Lower lobe of right lung (tissue), 2 donors: ENCODE measurements at places on chromosomes 2 and 18. TPM values are rescaled to one million over a fixed set of nuclear protein-coding genes. Genes with fewer than 3 reads are reported as not detected.

The SCN7A gene
- 69.0 TPM for total RNA-seq

GRCh38 chr2:101474731-101475384, at the start of gene RFX8:
RFX8 (minus strand) TSS chr2:101475112; CDS start chr2:101466848, 8,264 bp downstream.
- DNase-seq = no peak

GRCh38 chr18:49275448-49275847, 185.0 kb downstream of the DYM start:
- DNase-seq = no peak

- peak; percentile 71 for DNase-seq
Observed at GRCh38 chr18:59918320-59918755, 18.5 kb downstream of the PMAIP1 start.

- no peak for DNase-seq
Observed at GRCh38 chr2:191635333-191636234, 42.4 kb upstream of the NABP1 start.

The GAL3ST2 gene
- not detected for total RNA-seq

DNA sequence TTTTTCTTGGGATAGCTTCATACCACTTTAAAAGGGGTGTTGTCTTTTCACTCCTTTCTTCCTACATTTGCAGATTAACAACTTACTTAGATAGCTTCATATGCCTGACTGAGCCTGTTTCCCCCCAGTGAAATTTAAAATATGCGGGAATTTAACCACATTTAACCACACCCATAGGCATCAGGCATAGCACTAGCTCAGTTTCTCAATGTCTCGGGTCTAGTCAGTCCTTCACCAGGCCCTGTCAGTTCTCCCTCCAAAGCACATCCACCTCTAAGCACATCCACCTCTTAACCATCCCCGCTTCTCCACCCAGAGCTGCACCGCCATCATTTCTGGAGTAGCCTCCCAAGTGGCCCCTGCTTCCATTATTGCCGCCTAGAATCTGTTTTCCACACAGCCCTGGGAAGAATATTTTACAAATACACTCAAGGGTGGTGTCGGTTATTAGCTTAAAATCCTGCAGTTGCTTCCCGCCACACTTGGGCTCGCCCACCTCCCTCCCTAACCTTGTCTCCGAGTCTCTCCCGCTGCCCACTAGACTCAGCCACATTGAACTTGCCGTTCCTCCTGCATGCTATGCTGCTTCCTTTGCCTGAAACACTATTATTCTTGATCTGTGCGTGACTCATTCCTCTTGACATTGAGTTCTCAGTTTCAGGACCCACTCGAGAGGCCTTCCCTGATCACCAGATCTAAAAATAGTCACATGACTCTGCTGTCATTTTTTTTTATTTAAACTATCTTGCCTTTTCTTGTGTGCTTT, 68.3 kb downstream of the SPTBN1 start:
- no peak for DNase-seq

The METTL21A gene
- total RNA-seq = 12.7 TPM

The MRPL19 gene
- total RNA-seq = 39.8 TPM

DNA sequence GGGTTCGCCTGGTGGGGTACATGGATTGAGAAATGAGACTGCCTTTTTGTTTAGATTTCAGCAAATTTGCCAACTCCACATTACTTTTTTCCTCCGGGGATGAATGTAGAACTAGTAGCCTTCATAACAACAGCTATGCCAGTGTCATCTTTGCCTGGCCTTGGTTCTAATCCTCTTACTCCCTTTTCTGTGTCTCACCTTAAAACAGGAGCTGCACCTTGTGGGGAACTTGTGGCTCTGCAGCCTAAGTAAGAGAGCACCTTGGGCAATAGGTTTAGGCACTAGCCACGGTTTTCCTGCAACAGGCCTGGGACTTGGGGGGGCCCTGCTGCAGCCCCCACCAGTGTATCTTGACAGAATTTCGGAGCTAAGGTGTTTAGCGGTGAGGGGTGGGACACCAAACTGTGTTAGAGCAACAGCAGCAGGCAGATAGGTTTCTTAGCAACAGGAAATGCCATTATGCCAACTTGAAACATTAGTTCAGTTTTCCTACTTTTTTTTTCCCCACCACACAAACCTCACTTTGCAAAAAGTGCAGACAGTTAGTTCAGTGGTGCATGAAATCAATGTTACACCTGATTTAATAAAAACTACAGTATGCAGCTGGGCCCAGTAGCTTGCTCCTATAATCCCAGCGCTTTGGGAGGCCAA, 173.7 kb downstream of the PRKCE start:
- DNase-seq = no peak

The DNAH7 gene
- 9.2 TPM for total RNA-seq

- no peak for DNase-seq
Observed at GRCh38 chr2:240919161-240919781, 13.1 kb downstream of the CROCC2 start.

GRCh38 chr2:3785220-3785889, 82.0 kb downstream of the DCDC2C start:
- no peak for DNase-seq

- no peak for DNase-seq
Observed at GRCh38 chr2:49028101-49028500, 126.2 kb downstream of the FSHR start.

GRCh38 chr2:66899109-66899508, 464.2 kb downstream of the MEIS1 start:
- no peak for DNase-seq

- DNase-seq = no peak
Observed at GRCh38 chr2:758073-758820, 81.0 kb upstream of the TMEM18 start.

DNA sequence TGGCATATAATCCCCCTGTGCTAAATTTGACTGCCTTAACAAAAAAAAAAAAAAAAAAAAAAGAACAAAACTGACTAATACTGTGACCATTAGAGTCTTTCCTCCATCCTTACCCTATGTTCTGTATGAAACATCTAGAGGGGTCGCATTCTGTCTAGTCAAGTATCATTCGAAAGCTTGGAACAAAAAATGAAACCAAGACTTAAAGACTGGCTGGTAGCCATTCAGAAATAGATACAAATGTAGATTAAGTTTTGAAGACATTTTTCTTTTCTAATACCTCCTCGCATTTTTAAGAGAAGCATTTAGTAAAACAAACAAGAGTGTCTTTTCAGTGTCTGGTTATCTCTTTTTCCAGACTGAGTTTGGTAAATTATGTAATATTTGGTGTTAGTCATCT, 66.7 kb downstream of the SPATS2L start:
- no peak for DNase-seq

DNA sequence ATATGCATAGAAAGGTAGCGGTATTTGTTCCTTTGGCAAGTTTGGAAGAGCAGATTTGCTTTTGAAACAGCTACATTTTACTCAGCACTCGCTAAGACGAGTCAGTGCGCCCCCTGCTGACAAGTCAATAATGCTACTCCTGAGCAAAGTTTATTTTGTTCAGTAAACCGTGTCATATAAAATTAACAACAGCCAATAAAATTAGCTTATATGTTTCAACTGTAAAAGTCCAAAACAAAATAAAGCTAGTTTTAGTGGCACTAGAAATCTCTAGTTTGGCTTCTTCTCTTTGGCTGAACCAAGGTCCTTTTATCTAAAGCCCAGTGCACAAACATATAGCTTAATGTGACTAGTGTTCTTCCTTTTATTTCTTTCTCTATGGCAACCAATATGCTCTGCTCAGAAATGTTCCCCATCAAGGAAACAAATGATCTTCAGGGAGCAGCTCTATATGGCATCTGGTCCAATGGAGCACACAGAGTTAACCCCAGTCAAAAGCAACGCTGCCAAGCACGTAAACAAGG, 4.2 kb upstream of the POU3F3 start:
- no peak for DNase-seq

The SERPINB13 gene
- not detected for total RNA-seq

- DNase-seq = peak; percentile 49
Observed at GRCh38 chr2:86393521-86394491, 47.4 kb upstream of the KDM3A start.

- DNase-seq = no peak
Observed at GRCh38 chr2:66805016-66805865, 370.3 kb downstream of the MEIS1 start.

GRCh38 chr2:95158441-95158840, 1.2 kb downstream of the ZNF514 start:
- no peak for DNase-seq

GRCh38 chr2:5915881-5916310, 223.7 kb downstream of the SOX11 start:
- DNase-seq = no peak

The NXPH2 gene
- not detected for total RNA-seq

DNA sequence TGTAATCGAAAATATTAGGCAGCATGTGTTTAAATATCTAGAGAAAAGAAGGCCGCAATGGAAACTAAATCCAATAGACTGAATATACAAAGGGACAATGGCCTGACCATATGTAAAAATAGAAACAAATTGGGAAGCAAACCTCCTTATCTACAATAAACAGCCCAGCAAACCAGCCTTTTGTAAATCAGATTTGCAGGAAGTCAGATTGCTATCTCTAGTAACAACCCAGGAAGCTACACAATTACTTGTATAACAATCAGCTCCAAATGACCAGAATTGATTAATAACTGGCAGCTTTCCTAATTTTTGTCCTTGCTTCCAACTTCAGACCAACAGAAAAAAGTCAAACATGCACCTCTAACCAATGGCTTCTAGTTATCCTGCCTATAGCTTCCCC, 860.0 kb downstream of the CPS1 start:
- no peak for DNase-seq

DNA sequence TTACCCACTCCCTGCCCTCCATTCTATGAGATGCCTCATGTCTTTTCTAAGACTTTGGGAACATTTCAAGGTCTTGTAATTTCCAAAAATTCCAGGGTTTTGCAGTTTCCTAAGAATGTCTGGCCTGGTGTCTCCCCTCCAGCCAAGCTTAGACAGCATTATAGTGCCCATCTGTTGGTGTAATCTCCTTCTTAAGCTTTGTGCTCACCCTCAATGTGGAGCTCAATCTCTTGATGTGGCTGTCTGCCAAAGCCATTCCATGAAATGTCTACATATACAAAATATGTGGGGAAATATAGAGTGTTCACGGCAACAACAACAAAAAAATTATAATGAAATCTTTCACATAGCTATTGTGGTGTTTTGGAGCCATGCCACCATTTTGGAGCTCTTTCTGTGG, 558.4 kb downstream of the PIK3C3 start:
- no peak for DNase-seq

- DNase-seq = no peak
Observed at GRCh38 chr2:95389245-95390119, 13.0 kb upstream of the FAHD2A start.

The AQP12B gene
- not detected for total RNA-seq

DNA sequence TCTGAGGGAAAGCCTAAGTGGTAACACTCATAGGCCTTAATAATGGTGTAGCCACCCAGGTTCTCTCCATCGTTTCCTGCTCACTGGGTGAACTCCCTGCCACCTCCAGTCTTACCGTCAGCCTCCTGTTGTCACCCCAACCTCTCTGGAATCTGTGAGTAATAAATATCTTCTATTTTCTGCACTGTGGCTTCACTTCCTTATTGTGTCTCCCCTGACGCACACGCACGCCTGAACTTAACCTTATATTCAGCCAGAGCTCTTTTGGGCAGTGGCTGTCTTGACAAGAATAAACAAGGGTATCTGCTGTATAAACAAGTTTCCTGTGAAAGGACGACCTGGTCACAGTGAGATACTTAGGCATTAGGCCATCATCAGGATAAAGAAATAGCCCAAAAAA, 467.2 kb downstream of the SPAG16 start:
- DNase-seq = no peak

The ARHGAP15 gene
- 18.5 TPM for total RNA-seq

GRCh38 chr18:41744421-41745030, 210.5 kb upstream of the PIK3C3 start:
- DNase-seq = no peak

DNA sequence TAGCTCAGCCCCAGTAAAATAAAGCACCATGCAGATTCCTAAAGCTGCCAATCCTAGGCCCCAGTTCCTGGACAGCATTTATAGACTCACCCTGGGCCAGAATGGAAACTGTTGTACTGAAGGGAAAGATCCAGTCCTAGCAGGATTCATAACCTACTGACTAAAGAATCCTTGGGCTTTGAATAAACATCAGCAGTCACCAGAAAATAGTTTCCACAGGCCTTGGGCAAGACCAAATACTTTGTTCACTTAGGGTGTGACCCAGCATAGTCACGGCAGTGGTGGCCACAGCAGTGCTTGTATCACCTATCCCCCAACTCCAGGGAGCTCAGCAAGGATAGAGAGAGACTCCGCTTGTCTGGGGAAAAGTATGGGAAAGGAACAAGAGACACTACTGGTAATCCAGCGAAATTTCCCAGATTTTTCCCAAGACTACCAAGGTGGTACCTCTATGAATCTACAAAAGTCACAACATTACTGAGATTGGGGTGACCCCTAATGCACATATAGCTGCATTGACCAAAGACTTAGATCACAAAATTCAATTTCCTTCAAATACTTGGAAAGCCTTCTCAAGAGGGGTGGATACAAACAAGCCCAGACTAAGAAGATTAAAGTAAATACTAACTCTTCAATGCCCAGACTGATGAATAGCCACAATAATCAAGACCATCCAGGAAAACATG, 748.1 kb upstream of the LRATD1 start:
- no peak for DNase-seq

- DNase-seq = no peak
Observed at GRCh38 chr2:175580652-175581051, 399.1 kb upstream of the ATP5MC3 start.

DNA sequence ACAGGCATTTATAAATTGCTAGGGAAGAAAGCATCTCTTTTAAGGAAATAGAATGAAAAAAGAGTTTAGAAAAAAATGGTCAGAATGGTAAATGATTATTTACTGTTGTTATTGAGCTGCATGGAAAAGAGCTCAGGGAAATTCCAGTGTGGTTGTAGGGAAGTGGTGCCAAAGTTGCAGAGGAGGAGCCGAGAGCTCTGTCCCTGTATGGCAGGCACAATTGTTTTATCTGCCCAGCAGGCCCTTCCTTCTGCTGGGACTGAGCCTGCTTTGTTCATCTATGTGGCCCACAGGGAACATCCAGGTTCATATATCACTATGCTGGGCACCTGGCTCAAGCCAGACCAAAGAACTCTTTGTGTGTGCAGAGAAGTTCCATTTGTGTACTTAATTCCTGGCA, 80.8 kb upstream of the AGAP1 start:
- no peak for DNase-seq

The PLGLB2 gene
- 1.8 TPM for total RNA-seq

The CRYGD gene
- not detected for total RNA-seq

The RTP5 gene
- total RNA-seq = not detected

DNA sequence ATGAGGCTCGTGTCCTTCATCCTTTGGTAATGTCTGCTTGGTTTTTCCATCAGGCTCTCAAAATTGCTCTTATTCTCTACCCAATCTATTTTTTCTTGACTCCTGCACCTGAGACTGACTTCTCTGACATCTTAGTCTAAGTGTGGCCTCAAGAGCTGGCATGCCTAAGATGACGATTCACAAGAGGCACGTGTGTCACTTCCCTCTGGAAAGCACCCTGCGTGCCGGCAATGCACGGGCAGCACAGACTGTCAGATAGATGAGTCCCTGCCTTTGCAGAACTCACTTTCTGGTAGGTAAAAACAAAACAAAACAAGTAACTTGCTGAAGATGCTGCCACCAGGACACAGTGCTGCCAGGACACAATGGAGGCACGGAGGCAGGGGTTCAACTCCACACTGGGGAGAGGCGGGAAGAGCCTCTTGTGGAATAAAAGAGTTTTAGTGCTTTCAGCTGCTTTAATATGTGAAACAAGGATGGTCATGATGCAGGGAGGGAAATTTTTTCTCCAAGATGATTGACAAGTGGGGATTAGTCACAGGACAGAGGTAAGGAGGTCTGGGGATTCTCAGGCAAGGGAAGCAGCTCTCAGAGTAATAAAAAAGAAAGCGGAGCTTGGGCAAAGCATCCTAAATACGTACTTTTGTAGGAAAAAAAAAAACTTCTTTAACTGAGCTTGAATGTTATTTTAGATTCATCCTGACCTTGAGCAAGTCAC, 27.3 kb downstream of the CYB5A start:
- DNase-seq = no peak

- DNase-seq = peak; percentile 59
Observed at GRCh38 chr18:8623549-8624106, 14.4 kb downstream of the RAB12 start.
